ENCODE measurements at places on chromosomes 2 and 18.
A peak's percentile ranks its signal among the peaks of the same experiment; 100 is the strongest.

- no peak for DNase-seq
These were observed 318.1 kb upstream of the EPAS1 start for GRCh38 chr2:45979065-45979464.

- DNase-seq, result no peak
These were observed 456 bp downstream of the LRP1B start for GRCh38 chr2:142130111-142131009.

DNA sequence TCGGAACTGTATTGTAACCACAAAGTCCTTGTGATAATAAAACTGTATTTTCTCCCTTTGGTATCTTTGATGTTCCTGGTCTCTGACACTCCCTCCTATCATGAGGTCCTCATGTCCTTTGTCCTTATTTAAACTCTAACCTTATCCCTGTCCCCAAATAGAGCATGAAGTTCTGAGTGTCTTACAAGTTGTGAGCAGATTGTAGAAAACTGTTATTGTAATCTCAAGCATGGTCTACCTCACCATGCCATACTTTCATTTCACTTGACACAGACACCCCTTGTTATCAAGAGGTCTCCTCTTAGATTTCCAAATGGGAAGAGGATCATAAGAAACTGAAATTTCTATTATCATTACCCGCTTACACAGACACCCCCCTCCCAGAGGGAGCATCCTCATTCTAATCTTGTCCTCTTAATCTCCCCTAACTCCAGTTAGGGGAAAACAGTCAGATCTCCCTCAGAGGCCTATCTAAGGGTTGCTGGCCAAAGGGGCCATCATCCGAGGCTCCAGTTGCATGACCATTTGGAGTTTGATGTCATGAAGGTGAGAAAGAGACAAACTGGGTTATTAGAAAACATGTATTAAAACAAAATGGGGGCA lies 29.0 kb downstream of the MYO3B start:
- no peak for DNase-seq

DNA sequence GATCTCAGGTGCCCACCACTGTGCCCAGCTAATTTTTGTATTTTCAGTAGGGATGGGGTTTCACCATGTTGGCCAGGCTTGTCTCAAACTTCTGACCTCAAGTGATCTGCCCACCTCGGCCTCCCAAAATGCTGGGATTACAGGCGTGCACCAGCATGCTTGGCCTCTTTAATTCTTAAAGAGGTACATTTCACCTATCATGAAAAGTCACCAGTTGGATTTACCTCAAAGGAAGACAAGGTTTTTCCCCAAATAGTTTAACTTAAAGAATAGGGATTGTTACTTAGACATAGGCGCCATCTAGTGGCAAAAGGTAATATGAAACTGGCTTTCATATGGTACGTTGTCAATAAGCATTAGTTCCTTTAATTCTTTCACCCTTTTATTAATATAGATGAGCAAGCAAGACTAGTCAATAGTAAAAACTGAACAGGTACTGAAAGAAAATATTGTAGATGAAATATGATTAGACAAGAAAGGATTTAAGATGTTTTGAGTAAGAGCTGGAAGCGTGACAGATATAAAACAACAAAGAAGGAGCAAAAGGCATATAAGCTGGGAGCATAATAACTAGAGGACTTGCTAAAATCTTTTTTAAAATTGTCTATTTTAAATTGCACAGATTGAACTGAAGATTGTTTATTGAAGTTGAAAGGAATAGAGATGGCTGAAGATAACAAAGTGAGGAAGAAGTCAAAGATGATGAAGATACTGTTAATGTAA lies 35.0 kb upstream of the PSMD14 start:
- DNase-seq, result no peak

- no peak for DNase-seq
These were observed 31.4 kb downstream of the POLR1A start for GRCh38 chr2:86074256-86074655.

GRCh38 chr18:12943215-12943614 lies 4.6 kb upstream of the SEH1L start:
- no peak for DNase-seq

DNA sequence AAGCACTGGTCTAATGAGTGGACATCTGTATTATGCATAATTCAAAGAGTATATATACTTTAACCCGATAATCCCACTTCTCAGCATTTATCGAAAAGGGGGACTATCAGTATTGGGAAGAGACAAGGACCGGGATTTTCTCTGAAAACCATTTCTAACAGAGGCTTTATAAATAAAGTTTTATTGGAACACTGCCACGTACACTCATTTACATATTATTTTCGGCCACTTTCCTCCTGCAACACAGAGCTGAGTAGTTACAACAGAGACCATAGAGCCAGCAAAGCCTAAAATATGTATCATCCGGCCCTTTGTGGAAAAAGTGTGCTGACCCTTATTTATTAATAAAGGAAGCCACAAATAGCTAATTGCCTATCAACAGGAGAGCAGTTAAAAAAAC lies 3.2 kb downstream of the HJURP start:
- DNase-seq, result no peak

- DNase-seq, result no peak
These were observed 51.8 kb upstream of the TTN start for GRCh38 chr2:178858896-178859625.

DNA sequence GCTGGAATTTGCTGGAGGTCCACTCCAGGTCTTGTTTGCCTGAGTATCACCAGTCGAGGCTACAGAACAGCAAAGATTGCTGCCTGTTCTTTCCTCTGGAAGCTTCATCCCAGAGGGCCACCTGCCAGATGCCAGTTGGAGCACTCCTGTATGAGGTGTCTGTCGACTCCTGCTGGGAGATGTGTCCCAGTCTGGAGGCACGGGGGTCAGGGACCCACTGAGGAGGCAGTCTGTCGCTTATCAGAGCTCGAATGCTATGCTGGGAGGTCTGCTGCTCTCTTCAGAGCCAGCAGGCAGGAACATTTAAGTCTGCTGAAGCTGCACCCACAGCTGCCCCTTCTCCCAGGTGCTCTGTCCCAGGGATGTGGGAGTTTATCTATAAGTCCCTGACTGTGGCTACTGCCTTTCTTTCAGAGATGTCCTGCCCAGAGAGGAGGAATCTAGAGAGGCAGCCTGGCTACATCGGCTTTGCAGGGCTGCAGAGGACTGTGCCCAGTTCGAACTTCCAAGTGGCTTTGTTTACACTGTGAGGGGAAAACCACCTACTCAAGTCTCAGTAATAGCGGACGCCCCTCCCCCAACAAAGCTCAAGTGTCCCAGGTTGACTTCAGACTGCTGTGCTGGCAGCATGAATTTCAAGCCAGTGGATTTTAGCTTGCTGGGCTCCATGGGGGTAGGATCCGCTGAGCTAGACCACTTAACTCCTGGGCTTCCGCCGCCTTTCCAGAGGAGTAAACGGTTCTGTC lies 301.1 kb downstream of the ERBB4 start:
- DNase-seq, result no peak

DNA sequence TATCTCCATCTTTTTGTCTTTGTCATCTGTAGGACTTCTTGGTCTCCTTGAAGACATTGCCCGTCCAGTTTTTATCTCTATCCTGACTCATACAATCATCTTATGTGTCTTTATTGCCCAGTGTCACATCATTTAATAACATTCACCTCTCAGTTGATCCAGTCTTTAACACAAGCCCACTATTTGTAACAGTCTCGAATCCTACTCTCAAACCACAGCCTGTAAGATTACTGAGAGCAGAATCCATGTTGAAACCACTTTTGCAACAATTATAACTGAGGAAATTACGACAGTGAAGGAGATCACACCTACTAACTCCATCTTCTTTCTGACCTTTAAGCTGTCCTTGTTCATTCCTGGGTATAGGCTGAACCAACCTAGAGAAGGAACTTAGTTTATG lies 1206.0 kb upstream of the ZEB2 start:
- DNase-seq, result no peak

GRCh38 chr2:102637358-102637757 lies 18.0 kb downstream of the SLC9A2 start:
- no peak for DNase-seq

- no peak for DNase-seq
These were observed 173.1 kb downstream of the PTH2R start for GRCh38 chr2:208579678-208580077.

DNA sequence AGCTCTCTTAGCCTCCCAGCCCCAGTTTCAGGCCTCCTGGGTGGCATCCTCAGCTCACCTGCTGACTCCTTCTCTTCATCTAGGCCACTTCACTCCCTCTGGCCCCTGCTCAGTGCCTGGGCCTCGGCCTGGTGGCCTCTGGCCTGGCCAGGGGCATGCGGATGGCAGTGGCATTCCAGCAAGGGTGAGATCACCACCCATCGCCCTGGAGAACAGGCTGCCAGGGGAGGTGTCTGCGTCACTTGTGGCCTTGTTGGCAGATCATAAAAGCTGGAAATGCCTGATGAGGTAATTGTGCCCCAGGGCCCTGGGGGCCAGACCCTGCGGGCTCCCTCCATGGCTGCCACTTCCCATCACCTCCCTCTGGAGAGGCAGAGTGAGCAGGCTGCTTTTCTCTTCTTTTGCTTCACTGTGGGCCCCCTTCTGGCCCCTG lies 72.5 kb upstream of the SMAD2 start:
- DNase-seq, result no peak

GRCh38 chr2:16434393-16434792 lies 231.2 kb downstream of the CYRIA start:
- no peak for DNase-seq

DNA sequence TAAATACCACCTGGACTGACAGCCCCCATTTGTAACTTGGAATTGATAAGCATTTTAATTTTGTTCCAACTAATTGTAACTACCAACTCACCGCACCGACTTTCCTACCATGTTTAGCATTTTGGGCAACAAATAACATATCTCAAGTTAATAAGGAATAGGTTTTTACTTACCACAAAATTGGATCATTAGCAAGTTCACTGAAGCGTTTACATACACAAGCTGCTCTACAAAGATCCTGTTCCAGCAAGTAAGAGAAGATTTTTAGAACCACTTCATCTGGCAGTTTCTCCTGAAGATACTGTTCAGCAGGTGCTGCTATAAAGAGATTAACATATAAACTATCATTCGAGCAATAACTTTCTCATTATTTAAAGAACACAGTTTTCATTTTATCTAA lies 55.7 kb downstream of the MSH6 start:
- no peak for DNase-seq

DNA sequence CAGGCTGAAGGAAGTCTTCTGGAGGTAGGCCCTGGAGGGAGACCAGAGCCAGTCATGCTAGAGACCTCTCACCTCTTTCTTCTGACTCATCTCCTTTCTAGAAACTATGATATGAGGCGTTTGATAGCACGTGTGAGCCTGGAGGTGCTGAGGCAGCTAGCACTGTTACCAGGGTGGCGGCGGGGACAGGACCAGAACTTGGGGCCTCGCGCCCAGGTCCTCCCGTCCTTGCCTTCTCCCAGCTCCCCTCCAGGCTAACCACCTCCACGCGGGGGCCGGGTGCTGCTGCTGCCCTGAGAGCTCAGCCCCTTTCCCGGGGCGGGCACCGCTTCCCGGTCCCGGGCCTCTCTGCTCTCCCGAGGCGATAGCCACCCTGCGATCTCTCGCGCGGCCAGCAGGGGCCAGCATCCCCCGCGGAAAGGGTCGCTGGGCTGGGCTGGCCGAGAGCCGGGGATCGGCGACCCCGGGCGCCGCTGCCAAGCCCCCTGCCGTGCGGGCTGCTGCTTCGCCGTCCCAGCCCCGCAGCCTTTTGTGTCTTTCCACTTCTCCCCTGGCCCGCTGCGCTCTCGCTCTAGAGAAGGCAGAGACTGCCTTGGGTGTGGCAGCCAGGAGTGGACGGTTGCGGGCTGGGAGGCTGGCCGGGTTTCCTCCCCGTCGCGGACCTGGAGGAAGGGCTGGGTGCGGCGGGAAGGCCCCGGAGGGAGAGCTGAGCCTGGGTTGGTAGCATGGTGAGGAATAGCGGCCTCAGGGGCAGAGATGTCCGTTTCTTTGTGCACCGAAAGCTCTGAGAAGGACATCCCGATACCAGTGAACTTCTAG lies 49.1 kb downstream of the TMEM17 start:
- DNase-seq, result peak; percentile 43

- DNase-seq, result no peak
These were observed 37.4 kb upstream of the NOL4 start for GRCh38 chr18:34261865-34262780.

DNA sequence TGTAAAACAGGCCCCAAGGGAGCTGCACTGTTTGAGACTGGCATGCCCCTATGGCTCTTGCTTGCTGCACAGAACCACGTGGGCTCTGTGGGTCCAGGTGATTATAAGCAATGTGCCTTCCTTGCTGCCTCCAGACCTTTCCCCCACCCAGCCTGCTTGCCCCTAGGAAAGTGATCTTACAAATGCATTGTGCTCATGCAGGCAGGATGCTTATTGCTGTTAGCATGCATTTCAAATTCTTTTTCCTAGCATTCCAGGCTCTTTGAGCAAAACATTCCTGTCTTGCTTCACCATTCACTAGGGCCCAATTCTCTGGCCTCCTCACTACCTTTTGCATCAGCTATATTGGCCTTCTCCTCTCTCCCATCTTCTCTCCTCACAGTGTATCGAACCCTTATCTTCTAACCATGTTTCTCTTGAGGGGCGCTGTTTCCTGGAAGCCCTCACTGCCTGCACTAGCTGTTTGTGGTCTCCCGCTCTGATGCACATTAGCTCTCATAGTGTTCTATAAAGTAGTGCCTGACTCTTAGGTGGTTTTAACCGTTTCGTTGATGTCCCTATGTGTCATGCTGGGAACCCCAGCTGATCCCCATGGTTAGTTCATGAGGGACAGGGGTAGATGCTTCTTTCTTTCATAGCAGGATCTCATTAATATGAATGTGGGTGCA lies 152.9 kb upstream of the EPAS1 start:
- DNase-seq, result no peak

DNA sequence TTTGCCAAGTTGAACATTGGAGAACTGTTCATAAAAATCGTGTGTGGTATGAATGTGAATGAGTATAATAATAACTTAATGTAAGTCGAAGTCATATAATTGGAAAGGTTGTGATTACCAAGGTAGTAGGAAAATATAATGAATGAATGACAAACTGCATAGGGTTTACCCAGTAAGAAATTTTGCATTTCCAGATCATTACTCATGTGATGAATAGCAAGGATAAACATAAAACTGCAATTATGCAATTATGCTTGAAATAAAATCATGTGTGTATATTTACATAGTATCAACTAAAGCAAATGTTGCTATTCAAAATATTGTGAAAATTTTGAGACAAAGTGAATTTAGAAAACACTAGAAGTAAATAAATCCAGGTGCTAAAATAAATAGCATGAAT lies 1108.7 kb upstream of the TMEFF2 start:
- DNase-seq, result no peak

GRCh38 chr2:186984481-186984880 lies 135.5 kb upstream of the ZSWIM2 start:
- DNase-seq, result no peak

DNA sequence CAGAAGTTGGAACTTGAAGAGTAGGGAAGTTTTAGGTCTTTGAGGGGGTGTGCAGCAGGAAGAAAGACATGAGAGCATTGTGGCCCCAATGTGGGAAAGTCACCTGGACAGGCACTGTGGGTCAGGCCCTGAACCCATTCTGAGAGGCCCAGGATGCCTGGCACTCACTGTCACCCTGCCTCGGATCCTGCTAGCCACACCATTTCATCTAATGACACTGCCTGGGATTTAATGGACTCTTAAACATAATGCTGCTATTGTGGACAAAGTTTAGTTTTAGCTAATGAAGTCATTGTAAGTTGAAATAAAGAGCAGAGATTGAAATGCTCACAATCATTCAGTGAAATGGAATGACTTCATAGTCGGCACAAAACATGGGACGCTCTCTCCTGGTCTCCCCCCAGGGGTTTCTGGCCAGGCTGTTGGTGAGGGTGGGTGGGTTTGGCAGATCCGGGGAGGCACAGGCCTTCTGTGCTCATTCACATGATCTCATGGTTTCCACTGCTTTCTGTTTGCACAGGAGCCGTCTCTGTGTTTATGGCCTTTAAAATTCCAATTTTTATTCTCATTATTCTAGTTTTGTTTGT lies 141.8 kb upstream of the KLHL29 start:
- no peak for DNase-seq

Data from cortex of kidney (tissue), 1 donor.